Suprapubic skin (tissue), 4 donors: ENCODE measurements at places on chromosomes 4 and X. TPM values are rescaled to one million over a fixed set of nuclear protein-coding genes. Genes with fewer than 3 reads are reported as not detected.

DNA sequence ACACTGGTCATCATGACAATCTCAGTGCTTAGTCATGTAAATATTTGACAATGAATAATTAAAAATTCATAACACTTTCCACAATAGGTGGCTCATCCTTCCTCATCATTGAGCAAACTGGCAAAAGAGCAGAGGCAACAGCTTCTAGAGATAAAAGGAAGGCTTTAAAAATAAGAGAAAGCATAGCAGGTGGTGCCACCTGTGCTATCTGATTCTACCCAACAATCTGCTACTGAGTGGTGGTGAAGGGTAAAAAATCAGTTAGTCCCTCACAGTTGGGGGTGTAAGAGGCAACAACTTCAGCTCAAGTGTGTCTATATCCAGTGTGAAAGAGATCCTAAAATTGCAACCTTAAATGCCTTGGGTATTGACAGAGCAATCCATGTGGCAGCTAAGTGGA is 280.1 kb upstream of the PPARGC1A start:
- DNase-seq = no peak

Gene SPANXA2
- not detected for total RNA-seq

- DNase-seq = no peak
These were observed 6.4 kb upstream of the MTNR1A start for GRCh38 chr4:186561748-186562147.

DNA sequence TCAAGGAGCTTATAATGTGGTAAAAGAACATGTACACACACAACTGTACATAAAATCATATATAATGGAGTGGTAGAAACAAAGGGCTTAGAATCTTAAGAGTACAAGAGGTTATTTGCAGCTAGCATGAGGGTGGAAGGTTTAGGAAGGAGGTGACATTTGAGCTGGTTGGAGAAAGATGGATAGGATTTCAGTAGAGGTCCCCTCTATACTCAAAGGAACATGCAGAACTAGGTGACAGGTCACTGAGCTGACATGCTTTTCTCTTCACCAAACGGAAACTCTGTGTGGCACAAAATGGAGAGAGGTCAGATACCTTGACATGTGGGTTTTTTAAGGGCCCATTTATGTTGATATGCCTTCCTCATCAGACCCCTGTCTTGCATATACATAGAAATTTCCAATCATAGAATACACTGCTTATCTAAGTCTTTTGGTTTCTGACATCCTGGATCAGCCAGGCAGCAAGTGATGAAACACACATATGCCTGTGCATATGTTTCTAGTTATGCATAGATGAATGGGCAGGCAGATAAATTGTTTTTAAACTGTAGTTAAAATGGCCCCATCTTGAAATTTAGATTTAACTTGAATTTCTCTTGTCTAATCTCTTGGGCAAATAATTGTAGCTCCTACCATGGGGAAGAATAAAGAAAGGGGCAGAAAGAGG is 29.3 kb downstream of the CLCN5 start:
- DNase-seq = no peak

- no peak for DNase-seq
These were observed 18.8 kb upstream of the OTUD4 start for GRCh38 chr4:145199051-145199716.

DNA sequence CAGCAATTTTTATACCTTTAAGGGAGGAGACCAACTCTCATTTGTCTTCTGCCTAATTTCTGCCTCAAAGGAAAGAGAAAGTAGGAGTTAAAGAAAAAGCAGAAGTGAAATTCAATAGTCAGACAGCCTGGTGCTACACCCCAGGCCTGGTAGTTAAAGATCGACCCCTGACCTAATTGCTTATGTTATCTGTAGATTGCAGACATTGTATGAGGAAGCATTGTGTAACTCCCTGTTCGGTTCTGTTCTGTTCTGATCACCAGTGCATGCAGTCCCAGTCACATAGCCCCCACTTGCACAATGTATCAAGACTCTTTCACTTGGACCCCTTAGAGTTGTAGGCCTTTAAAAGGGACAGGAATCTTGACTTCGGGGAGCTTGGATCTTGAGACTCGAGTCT is 335.9 kb upstream of the AR start:
- DNase-seq = no peak
